ENCODE measurements at places on chromosomes 7 and 10. TPM values are rescaled to one million over a fixed set of nuclear protein-coding genes. Genes with fewer than 3 reads are reported as not detected.

CUL1 gene
- polyA plus RNA-seq, result 60.3 TPM

FBXL13 gene
- polyA plus RNA-seq, result 2.9 TPM

HYAL4 gene
- 0.11 TPM for polyA plus RNA-seq

OR9A2 gene
- not detected for polyA plus RNA-seq

CAMK2B gene
- 1.7 TPM for polyA plus RNA-seq

SLC18A3 gene
- not detected for polyA plus RNA-seq

PTPRN2 gene
- polyA plus RNA-seq, result 7.2 TPM

SPDYE6 gene
- not detected for polyA plus RNA-seq

UTF1 gene
- polyA plus RNA-seq, result 0.17 TPM

GRCh38 chr10:98486421-98486820 is 39.7 kb upstream of the HPS1 start:
- DNase-seq, result no peak

GRCh38 chr7:130838738-130839137 is 104.7 kb upstream of the KLF14 start:
- no peak for DNase-seq

GRCh38 chr10:71769279-71769823 is 4.0 kb downstream of the VSIR start:
- DNase-seq, result no peak

GRCh38 chr7:133528796-133529195 is 275.9 kb downstream of the EXOC4 start:
- DNase-seq, result no peak

DNA sequence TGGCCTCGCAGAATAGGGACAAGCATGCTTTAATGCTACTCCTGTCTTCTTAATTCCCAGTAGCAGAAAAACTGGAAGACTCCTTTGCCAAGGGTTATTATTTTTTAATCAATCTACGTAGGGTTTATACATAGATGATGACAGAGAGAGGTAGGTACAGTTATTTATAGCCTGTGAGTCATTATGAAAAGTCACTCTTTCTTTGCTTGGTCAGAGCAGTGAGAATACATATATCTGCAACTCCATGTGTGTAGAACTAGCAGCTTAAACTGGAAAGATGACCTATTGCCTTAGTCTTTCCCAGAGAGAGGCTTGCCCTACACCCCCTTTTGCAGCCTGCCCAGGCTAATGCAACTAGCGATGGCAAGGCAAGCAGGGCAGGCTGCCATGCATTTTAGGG is 1050.6 kb downstream of the NRG3 start:
- DNase-seq, result no peak

DNA sequence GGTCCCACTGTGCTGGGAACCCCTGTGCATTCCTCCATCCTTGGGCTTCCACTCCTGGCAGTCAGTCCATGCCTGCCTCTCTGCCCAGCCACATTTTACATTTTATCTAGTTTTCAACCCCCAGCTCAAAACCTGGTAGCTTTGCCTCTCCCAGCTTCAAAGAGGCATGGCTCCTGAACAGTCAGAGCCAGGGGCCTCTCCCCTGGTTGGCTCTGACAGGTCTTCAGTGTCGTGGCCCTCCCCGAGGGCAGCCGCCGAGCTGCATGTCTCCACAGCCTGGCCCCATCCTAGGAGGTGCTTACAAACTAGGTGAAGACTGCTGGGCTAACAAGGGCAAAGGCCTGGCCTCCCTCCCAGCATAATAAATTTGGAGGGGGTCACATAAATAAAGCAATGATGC is 14.8 kb downstream of the COBL start:
- no peak for DNase-seq

- no peak for DNase-seq
These were observed 8.9 kb upstream of the TRIM8 start for GRCh38 chr10:102635377-102635776.

DNA sequence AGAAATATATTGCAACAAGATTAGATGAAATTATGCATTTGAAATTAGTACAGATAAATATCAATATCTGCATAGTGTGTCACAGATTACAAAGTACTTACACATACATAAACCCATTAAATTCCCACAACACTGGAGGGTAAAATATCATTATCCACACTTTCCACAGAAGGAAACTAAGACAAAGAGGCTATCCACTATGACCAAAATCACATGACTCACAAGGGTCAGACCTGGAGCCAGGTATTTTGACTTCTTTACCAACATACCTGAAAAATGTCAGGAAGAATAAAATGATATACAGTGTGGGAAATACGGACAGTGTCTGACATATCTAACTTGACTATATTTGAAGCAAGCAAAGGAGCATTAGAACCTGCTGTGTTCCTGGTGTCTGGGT is 34.1 kb downstream of the HYCC1 start:
- DNase-seq, result no peak

DNA sequence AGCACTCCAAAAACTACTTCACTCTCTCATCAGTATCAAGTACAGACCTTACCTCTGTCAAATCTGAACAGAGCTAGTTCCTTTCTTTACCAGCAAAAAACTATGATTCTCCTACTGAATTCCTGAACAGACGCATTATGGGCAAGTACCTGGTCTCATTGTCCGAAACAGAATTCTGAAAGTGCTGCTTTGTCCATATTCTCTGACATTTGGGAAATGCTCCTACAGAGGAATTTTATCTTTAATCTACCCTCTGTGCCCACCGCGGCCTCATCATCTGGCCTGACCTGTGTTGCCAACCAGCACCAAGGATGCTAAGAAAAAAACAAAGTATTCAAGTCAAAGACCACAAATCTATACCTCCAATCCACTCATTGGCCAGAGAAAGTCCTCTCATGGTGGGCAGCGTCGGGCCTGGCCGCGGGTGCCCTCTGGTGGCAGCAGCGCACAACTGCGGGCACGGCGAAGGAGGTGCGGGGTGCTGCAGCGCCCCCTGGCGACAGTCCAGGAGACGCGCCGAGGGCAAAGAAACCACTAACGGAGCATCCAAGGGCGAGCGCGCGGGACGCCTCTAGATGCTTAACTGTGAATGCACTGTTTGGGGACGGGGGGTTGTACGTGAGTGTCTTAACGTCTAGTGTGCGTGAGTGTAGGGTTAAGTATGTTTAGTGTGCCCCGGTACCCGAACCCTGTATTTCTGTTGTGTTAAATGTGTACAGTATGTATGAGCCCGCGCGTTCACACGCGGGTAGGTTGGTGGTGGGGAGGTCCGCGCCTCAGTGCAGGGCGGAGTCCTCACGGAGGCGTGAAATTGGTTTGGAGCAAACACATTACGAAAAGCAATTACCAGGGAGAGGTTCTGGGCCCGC is 5.0 kb upstream of the GBX1 start:
- peak; percentile 56 for DNase-seq

- no peak for DNase-seq
These were observed 74.8 kb upstream of the PALS2 start for GRCh38 chr7:24498439-24498838.

DNA sequence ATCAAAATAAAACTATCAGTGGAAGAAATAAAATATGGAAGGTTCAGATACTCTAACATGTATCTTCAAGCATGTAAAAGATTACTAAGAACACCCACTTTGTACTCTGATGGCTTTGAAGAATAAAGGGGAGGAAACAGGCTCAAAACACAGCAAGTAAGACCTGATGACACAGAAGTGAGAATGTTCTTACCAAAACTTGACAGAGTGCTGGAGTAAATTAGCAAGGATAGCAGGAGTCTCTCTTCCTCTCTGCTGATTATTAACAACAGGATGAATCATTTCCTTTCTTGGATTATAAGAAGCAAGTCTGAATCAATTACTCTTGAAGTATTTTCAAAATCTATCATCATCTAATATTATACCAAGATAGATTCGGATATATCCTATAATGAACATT is 47.5 kb downstream of the GLI3 start:
- no peak for DNase-seq

GRCh38 chr10:132448248-132448731 is 51.3 kb downstream of the PWWP2B start:
- no peak for DNase-seq

DNA sequence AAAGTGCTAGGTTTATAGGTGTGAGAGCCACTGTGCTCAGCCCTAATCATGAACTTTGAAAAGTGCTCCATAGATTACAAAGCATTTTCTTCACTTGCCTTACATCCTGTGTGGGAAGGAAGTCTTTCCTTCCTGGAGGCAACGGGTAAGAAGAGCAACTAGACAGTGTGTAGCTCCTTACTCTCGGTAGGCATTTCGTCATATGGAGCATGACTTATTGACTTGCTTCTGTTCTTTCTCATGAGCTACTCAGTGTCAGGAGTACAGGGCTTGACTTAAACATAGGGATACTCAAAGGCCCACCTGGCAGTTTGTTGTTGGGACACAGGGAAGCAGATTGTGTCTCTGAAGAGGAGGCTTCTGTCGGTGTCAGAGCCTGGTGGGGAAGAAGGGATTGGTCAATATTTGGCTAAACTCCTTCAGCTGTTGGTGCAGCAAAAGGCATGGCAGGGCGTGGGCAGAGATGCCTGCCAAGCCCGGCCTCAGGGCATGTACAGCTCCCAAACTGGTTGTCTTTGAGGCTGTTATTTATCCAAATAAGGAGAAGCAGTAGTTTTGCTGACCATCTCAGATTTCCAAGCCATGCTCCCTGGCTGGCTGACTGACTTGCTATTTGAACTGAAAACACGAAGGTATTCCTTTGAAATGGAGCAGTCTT is 248.9 kb downstream of the KIAA1217 start:
- no peak for DNase-seq

GRCh38 chr10:101032637-101033224 is 1.7 kb downstream of the SFXN3 start:
- DNase-seq, result no peak

- no peak for DNase-seq
These were observed 36.6 kb downstream of the FAM53B start for GRCh38 chr10:124707551-124707950.

DNA sequence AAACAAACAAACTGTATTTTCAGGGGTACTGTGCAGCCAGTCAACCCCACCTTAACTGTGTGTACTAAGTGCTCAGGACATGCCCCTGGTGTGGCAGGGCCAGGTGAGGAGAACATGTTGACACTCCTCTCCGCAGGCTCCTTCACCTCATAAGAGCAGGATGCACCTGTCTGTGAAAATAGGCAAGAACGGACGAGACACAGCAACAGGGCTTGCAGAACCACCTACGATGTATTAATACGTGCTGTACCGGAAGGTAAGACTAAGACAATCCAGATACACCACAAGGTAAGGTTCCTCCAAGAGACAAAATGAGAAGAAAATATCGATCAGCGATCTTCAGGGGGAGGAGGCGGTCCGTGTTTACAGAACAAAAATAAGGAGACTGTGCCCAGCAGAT is 65.8 kb upstream of the CAMK2B start:
- DNase-seq, result no peak

DNA sequence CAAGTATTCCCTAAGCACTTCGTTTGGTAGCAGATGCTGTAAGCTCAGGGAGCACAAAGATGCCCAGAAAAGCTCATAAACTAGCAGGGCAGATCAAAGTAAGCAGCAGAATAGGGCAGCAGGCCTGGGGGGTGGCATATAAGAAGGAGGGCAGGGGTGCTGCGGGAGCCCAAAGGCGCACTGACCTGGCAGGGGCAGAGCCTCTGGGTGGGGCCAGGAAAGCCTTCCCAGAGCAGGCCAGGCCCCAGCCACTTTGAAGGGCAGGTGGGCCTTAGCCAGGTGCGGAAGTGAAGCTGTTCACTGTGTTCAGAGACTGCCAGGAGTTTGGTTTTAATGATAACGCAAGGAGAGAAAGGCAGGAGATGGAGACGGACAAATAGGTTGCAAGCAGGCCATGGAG is 3.9 kb downstream of the GDF10 start:
- no peak for DNase-seq

DNA sequence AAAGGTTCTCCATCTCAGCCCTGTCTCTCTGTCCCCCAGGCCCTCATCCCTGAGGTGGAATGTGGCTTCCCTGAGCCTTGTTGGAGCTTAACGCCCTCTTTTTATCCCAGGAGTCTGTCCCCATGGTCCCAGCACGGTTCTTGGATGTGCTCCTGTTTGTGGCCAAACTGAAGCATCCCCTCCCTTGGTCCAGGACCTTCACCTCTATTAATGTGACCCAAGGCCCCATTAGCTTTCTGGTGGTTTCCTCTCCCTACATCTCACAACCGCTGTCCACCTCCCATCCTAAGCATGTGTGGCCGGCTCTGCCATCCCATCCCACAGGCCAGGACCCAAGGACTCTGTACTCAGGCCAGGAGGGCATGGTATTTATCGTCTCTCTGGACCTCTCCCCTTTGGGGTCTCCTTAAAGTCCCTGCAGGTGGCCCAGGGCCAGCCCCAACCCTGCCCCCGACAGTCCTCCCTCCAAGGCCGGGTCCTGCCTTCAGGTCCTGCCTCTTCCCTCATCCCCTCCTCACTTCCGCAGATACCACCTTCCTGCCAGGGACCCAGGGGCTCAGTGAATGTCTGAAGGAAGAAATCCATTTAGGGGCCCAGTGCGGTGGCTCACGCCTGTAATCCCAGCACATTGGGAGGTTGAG is 15.4 kb upstream of the SH2B2 start:
- no peak for DNase-seq

GRCh38 chr7:44772867-44773266 is 23.6 kb upstream of the PPIA start:
- DNase-seq, result no peak

DNA sequence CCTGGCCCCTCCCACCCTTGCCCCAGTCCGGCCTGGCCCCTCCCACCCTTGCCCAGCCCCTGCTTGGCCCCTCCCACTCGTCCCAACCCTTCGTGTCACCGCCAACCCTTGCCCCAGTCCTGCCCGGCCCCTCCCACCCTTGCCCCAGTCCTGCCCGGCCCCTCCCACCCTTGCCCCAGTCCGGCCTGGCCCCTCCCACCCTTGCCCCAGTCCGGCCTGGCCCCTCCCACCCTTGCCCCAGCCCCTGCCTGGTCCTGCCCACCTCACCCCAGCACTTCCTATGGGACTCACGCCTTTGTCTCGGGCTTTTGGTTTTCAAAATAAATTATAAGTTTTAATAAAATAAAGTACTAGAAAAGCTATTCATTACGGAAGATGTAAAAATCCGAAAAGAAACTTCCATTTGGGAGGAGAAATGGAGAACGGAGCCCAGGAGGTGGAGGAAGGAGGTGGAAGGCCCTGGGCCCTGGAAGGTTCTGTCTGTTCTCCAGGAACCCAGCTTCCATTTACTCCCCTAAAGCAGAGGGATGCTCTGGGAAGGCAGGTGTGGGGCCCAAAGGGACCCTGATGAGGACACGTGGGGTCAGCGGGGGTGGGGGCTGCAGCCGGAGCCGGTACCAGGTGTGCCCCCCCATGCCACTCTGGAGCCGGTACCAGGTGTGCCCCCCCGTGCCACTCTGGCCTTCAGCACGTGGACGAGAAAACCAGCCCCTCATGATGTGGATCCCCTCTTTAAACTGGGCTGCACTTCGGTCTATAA is 52.2 kb downstream of the PWWP2B start:
- no peak for DNase-seq

- DNase-seq, result no peak
These were observed 518.1 kb upstream of the AKR1E2 start for GRCh38 chr10:4307910-4308309.
